ENCODE measurements at places on chromosomes 5 and 9.

GRCh38 chr9:113299800-113300292, 3.3 kb downstream of the RNF183 start:
- no peak for DNase-seq

GRCh38 chr5:155049569-155050383, 36.2 kb downstream of the KIF4B start:
- DNase-seq, result no peak

DNA sequence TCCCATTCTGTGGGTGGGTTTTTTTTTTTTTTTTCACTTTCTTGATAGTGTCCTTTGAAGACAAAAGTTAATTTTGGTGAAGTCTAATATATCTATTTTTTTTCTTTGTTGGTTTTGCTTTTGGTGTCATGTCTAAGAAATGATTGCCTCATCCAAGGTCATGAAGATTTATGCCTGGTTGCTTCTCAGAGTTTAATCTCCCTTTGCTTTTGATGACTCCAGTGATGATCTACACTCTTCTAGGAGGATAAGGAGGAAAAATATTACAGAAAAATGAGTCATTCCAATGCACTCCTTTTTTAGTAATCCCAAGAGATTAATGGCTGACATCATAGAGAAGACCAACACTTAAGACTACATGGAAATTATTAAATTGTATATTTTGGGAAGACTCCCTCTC, 79.7 kb upstream of the ICE1 start:
- DNase-seq, result no peak

DNA sequence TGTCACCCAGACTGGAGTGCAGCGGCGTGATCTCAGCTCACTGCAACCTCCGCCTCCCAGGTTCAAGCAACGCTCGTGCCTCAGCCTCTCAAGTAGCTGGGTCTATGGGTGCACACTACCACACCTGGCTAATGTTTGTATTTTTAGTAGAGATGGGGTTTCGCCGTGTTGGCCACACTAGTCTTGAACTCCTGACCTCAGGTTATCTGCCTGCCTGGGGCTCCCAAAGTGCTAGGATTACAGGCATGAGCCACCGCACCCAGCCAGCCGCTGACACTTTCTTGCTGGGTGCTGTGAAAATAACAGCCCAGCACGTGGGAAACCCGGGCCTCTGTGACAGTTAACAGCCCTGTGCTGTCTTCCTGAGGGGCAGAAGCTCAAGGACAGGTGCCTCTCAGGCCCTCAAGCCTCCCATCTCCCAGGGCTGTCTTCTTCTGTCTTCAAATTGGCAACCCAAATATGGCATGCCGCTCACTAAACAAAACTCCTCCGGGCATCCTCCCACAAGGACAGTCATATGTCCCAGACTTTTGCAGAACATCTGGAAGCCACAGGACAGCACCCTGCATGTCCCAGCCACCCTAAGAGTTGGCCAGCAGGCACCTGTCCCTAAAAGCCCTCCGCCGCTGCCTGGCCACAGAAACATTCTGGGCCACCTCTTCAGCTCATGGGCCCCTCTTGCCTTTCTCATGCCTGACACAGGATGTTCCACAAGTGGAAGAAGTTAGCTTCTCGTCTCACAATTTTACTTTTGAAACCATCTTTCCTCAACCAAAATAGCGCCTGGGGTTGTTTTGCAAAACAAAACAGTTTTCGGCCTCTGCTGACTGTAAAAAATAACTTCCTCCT, 233.6 kb downstream of the SYK start:
- DNase-seq, result no peak

DNA sequence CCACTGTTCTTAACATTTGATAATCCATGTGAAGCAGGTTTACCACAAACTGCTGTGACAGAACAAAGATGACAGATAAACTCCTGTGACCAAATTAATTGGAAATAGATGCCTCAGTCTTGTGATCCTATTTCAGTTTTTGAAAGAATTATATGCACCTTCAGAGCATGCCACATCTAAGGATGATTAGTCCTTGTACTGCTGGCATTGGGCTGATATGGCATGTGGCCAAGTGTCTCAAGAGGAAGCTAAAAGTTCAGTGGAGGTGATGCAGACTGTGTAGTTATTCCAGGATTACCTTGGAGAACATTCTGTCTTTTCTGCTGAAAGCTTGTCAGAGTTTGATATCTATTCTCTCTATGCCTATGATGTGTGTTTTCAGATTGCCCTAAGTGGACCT, 314.4 kb upstream of the EFNA5 start:
- DNase-seq, result no peak

- DNase-seq, result no peak
Observed at GRCh38 chr5:3101561-3101960, 350.1 kb upstream of the IRX2 start.

DNA sequence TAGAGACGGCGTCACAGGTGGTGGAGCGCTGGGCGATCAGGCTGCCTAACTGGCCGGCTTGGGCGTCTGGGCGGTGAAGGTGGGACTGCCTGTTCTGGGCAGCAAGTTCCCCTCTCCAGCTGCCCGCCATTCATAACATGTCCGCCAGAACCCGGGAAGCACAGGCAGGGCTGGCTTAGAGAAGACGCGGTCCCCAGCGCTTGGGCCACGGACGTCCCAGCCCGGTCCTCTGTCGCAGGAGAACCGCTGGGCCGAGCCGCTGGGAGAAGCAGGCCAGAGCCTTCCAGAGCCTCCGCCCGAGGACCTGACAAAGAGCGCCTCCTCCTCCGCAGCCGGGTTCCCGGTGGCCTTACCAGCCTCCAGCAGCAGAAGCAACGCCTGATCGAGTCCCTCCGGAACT, 15.2 kb upstream of the HAND1 start:
- no peak for DNase-seq

All from DMS 273 treated with DMSO at 0.1 percent for 48 hours (cell line).